ENCODE measurements at places on chromosomes 1 and 21. TPM values are rescaled to one million over a fixed set of nuclear protein-coding genes. Genes with fewer than 3 reads are reported as not detected.

GRCh38 chr1:208174731-208175507, 69.3 kb downstream of the PLXNA2 start:
- DNase-seq: no peak

Gene PDZK1IP1
- total RNA-seq: 0.76 TPM

- DNase-seq: no peak
Measured at GRCh38 chr1:66397192-66397591, 136.8 kb upstream of the SGIP1 start.

GRCh38 chr1:179313004-179313403, 19.4 kb downstream of the SOAT1 start:
- DNase-seq: no peak

GRCh38 chr1:28249013-28249865, 10.1 kb upstream of the SESN2 start:
- DNase-seq: no peak

DNA sequence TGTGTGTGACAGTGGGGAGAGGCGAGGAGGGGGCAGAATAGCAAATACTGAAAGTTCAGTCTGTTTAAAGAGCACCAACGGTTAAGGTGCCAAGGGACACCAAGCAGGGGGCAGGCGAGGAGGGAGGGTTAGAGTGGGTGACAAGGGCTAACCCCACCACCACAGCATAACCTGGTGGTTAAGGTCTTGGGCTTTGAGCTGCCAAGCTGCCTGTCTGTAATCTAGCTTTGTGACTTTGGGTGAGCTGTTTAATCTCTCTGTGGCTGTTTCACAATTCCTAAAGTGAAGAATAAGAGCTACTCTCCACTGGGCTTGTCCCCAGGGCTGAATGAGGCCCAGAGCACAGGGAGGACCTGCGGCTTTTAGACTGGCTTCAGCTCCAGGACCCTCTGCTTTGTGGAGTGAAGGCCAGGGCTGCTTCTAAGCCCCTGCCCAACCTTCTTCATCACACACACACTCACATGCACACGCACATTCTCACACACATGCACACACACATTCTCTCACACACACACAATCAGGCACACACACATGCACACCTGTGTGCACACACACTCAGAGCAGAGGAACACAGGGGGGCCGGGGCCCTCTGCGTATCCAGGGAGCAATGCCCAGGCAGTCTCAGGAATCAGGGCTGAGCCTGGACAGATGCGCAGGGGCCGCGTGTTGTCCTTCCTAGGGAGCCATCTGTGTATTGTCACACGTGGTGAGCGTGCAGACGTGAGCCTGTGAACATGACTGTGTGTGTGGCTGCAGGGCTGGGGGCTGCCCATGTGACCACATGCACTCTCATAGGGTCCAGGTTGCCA, 101.6 kb upstream of the TARDBP start:
- DNase-seq: no peak

All from posterior vena cava (tissue), 2 donors.